ENCODE measurements at places on chromosomes 4 and X. TPM values are rescaled to one million over a fixed set of nuclear protein-coding genes. Genes with fewer than 3 reads are reported as not detected.

DNA sequence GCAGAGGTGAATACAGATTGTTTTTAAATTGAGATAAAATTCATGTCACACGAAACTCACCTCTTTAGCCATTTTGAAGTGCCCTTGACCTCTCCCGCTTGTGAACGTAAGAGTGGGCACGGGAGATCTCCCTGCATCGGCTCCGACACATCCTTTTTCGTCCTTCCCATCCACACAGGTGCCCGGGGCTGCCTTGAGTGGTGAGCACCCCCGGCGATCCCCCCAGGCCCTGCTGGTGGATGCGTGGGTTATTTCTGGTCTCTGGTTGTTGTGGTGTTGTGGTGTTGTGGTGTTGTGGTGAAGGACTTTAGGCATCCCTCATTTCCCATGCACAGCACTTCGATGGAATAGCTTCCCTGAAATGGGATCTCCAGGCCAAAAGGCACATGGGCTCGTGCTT lies 46.1 kb downstream of the PSAPL1 start:
- no peak for DNase-seq

Gene RNF128
- total RNA-seq: not detected

DNA sequence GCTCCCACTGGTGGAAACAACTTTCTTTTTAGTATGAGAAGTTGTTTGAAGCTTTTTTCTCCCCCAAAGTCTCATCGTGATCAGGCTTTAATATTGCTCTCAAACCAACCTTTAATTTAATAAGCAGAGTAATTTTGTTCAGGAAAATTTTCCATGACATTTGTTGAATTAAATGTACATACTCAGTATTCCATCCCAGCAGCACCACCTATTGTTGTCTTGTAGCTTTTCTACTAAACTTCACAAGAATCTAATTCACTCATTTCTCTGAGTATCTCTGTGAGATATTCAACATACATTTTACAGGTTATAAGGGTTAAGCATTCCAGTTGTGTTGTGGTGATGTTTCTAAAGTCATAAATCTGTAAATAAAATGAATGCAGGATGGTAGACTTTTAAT lies 218.3 kb upstream of the HAND2 start:
- no peak for DNase-seq

Gene XAGE3
- not detected for total RNA-seq

GRCh38 chr4:73661646-73662119 lies 41.4 kb upstream of the RASSF6 start:
- peak; percentile 99 for DNase-seq

Gene FREM3
- total RNA-seq: 0.18 TPM

Gene RIPPLY1
- not detected for total RNA-seq

Gene CLCN4
- 13.3 TPM for total RNA-seq

Measured in pulmonary artery endothelial cell (primary cell).